Activated effector memory CD4-positive, alpha-beta T cell treated with anti-CD3 and anti-CD28 coated beads, Interleukin-2, amount 50 U/mL, for 16 hours (primary cell): ENCODE measurements at places on chromosomes 12 and 14.
A peak's percentile ranks its signal among the peaks of the same experiment; 100 is the strongest.

DNA sequence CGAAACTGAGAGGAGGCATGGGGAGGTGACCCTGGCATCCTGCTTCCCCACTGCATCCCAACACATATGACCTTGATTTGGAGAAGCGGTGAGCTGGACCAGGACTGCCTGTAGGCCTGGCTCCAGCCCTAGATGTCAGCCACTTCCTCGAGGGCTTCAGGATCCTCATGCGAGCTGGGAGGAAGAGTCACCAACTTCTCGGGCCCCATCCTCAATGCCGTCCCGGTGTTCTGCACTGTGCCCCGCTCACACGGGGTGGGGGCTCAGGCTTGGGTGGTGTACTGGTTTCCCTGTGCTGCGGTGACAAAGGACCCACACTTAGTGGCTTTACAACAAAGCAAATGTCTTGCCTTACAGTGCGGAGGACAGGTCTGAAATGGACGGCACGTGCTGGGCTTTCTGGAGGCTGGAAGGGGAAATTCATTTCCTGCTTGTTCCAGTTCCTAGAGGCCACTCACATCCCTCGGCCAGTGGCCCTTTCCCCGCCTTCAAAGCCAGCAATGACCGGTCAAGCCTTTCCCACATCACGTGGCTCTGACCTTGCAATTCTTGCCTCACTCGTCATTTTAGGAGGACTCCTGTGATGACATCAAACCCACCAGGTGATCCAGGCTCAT is 298.1 kb upstream of the RTL1 start:
- peak; percentile 36 for DNase-seq

DNA sequence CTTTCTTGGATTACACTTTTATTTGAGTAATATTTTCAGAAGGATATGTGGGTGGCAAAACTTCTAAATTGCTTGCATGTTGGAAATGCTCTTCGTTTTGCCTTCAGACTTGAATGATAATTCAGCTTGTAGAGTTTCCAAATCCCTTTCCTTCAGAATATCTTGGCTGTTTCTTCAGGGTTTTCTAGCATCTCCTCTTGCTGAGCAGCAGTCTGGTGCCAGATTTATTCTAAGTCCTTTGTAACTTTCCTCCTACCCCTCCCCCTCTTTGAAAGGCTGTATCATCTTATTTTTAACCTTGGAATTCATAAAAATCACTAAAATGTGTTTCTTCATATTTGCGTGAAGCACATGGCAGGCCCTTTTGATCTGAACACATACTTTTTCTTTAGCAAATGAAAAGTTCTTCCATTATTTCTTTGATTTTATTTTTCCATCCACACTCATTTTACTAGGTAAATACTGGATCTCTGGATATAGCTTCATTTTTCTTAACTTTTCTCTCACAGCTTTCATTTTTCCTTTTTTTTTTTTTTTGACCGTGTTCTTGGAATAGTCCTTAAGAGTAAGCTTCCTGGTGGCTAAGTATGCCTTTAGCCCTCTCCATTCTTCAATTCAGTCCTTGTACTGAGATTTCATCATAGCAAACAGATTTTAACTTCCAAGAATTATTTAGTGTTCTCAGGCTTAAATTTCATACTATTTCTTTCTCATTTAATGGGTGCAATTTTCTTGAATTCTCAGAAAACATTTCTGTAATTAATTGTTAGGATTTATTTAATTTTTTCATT is 102.0 kb downstream of the SLC38A4 start:
- no peak for DNase-seq

DNA sequence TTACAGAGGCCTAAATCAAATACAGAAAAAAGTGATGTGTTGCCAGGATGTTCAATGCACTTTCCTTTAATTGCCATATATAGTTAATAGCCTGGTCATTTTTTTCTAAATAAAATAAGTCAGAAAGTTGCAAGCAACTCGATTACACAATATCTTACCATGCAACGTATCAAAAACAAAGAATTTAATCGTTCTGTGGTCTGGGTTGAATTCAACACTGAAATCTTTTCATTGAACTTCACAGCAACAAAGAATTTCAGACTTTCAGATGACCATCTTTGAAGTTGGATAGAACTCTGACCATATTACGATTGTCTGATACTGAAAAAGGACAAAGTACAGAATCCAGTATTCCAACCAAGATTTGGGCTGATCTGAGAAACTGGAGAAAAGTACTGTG is 231.9 kb downstream of the SLC25A21 start:
- no peak for DNase-seq

GRCh38 chr14:24673059-24673458 is 39.1 kb upstream of the GZMB start:
- no peak for DNase-seq

- no peak for DNase-seq
These were observed 65.3 kb upstream of the DACT1 start for GRCh38 chr14:58572473-58572853.

- DNase-seq = no peak
These were observed 35.7 kb downstream of the LGR5 start for GRCh38 chr12:71475280-71475679.

DNA sequence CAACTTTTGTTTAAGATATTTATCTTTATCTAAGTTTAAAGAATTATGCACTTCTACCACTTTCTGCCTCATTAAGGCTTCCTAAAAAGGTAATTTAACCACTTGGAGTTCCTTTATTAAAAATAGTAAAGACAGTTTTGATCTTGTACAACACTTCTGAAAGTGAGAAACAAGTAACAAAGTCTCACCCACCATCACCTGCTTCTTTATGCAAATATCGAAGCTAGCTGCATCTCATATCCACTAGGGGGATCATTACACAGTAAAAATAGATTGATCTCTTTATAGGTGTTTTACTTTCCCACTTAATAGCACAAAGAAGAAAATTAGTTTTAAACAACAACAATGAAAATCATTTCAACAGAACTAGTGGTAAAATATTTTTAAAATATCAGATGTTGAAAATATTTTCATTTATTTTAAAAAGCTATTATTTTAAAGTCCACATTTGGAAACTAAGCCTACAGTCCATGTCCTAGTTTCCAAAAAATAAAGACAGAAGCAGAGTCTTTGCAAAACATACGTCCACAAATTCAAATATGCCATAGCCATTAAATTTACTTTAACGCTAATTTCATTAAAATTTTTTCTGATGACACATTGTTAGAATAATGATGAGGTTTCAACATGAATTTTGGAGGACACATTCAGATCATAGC is 160.0 kb upstream of the SOX5 start:
- no peak for DNase-seq

- DNase-seq = no peak
These were observed 8.2 kb upstream of the CRADD start for GRCh38 chr12:93668919-93669418.

DNA sequence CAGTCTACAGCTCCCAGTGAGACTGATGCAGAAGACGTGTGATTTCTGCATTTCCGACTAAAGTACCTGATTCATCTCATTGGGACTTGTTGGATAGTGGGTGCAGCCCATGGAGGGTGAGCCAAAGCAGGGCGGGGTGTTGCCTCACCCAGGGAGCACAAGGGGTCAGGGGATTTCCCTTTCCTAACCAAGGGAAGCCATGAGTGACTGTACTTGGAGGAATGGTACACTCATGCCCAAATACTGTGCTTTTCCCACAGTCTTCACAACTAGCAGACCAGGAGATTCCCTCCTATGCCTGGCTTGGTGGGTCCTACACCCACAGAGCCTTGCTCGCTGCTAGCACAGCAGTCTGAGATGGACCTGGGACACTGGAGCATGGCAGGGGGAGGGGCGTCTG is 21.0 kb upstream of the ABCC9 start:
- no peak for DNase-seq

DNA sequence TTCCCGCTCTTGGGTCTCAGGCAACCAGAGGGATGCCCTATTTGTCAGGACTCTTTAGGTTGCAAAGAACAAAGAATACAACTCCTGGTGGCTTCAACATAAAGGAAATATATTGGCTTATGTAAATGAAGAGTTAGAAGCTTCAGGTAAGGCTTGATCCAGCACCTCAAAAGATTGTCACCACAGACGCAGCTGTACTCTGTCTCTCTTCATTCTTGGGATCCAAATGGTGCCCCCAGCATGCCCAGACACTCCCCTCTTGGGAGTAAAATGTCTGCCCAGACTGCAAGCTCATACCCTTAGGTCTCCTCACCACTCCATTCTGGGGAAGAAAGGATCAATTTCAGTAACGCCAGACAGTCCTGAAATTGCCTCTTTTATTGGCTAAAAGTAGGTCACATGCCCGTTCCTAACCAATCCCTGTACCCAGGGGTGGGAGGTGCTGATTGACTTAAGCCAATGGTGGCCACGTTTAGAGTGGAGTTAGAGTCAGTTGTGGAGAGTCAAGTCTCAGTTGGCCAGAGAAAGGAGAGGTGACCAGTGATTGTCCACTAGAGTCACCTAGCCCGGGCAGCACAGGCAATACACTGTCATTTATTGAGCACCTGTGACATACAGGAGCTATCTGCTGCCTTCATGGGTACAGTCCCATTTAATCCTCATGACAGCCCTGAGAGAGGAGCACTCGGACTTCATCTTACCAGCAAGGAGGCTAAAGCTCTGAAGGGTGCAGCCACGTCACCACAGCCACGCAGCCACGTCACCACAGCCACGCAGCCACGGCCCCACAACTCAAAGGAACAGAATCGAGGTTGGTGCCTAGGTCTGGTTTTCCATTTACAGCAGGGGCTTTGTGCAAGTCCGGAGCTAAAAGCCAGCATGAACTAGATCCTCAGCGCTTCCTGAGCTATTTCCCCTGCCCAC is 19.7 kb upstream of the BEGAIN start:
- DNase-seq = peak; percentile 55

DNA sequence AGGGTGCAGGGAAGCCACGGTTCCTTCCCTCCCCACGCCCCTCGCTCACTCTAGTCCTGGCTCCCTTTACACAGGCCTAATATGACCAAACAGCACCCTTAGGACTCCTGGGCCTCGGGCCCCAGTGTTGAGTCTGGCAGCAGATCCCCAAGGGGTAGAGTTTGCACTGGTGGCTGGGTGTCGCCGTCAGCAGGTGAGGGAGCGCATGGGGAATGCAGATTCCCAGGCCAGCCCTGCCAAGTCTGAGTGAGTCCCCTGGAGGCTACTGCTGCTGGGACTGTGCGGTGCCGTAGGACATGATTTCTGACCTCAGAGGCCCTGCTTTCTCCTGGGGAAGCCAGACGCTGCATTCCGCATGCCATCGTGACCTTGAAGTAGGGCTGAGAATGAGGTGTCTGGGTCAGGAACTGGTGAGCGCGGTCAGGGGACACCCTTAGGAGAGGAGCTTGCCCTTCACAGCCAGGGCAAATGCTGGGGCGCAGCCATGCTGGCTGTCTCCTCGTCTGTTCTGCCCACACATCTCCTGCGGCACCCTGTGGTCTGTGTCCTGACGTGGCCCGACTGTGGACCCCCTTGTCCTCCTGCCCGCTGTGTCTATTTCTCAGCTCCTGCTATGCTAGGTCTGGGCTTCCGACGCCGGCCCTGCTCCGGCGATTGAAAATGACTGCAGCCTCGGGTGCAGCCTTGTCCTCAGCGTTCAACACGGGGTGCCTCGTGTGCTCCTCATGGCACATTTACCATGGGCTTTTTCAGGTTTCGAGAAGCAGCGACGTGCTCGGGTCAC is 37.6 kb upstream of the PRMT8 start:
- no peak for DNase-seq

GRCh38 chr12:55743406-55744339 is 751 bp downstream of the GDF11 start:
- peak; percentile 81 for DNase-seq

DNA sequence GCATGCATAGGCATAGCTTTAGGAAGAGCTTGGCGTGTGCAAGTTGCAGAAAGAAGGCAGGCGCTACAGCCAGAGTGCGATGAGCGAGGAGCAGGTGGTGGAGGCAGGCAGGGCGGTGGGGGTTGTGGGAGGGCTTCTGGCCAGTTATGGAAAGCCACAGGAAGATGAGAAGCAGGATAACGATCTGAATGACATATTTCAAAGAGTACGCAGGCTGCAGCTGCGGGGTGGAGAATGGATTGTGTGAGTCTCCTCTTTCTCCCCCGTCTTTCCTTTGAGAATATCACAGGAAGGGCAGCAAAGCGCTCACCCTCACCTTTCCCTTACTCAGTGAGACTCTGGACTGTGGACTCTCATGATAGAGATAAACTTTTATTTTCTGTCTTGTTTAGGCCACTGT is 48.7 kb upstream of the PLXNC1 start:
- no peak for DNase-seq

GRCh38 chr14:71739273-71739990 is 192.8 kb upstream of the RGS6 start:
- no peak for DNase-seq

- DNase-seq = no peak
These were observed 69.0 kb upstream of the CLMN start for GRCh38 chr14:95388699-95389098.

DNA sequence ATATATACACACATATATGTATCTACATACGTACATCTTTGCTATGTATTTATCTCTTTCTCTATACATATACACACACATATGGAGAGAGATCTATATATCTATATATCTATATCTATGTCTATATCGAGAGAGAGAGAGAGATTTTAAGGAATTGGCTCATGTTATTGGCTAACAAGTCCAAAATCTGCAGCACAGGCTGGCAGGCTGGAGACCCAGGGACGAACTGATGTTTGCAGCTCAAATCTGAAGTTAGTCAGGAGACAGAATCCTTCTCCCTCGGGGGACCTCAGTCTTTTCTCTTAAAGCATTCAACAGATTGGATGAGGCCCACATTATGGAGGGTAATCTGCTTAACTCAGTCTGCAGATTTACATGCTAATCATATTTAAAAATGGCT is 40.7 kb upstream of the DACT1 start:
- DNase-seq = no peak

DNA sequence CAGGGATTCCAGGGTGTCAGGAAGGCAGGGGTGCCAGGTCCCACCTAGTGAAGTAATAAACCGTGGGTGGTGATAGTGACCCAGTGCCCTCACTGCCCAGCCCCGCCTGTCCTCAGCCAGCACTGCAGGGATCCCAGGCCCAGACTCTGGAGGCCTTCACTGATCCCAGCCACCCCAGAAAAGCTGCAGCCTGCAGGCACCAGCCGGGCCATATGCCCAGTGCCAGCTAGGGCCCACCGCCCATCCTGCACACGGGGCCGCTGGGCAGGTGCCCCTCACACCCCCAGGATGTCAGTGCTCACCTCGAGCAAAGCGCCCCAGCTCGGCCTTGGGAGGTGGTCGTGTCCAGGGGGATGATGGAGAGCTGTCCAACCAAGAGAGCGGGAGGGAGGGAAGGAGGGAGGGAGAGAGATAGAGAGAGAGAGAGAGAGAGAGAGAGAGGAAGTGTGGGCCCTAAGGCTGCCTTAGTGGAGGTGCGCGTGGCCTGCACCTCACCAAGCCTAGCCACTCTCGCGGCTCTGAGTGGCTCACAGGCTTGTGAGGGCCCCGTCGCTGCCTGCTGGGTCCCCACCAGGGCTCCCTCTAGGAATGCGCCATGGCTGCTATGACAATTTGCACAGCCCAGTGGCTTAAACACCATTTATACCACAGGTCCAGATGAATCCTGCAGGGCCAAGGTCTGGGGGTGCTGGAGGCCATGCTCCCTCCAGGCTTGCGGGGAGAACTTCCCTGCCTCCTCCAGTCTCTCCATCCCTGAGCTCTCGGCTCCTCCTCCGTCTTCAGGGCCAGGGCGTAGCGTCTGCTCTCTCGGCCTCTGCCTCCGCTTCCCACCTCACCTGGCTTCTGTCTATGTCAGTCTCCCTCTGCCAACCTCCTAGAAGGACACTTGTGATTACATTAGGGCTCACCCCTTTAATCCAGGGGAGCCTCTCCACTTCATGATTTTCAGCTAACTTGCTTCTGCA is 401.0 kb downstream of the TMEM121 start:
- peak; percentile 42 for DNase-seq

- DNase-seq = no peak
These were observed 35.6 kb downstream of the CCDC88C start for GRCh38 chr14:91381801-91382670.

GRCh38 chr14:32370714-32371113 is 41.6 kb downstream of the AKAP6 start:
- DNase-seq = no peak
